ENCODE measurements at places on chromosomes 4 and X. TPM values are rescaled to one million over a fixed set of nuclear protein-coding genes. Genes with fewer than 3 reads are reported as not detected.
A peak's percentile ranks its signal among the peaks of the same experiment; 100 is the strongest.

Gene NXF2B
- not detected for polyA plus RNA-seq

Gene SMIM43
- 37.2 TPM for polyA plus RNA-seq

Gene ZCCHC12
- polyA plus RNA-seq: 0.31 TPM

GRCh38 chrX:134460862-134461220, 876 bp downstream of the HPRT1 start:
- H3K4me1 ChIP-seq: no peaks in the 10 kb centered on the region
- H3K36me3 ChIP-seq: peaks cover 4% of the 10 kb centered on the region
- H3K27me3 ChIP-seq: no peaks in the 10 kb centered on the region
- DNase-seq: no peak
- H3K27ac ChIP-seq: 0 out of 2 replicates have a peak overlapping the region, but pooled peaks have one; percentile 3
- peak overlapping the region; percentile 79 for H3K4me3 ChIP-seq

GRCh38 chrX:120251471-120252011, 929 bp downstream of the ZBTB33 start:
- H3K36me3 ChIP-seq: peaks cover 19% of the 10 kb centered on the region
- H3K4me3 ChIP-seq: peak overlapping the region; percentile 68
- peak overlapping the region; percentile 84 for H3K27ac ChIP-seq
- no peaks in the 10 kb centered on the region for H3K4me1 ChIP-seq

- H3K27ac ChIP-seq: no peak overlapping the region
- DNase-seq: no peak
- no peaks in the 10 kb centered on the region for H3K36me3 ChIP-seq
- H3K27me3 ChIP-seq: no peaks in the 10 kb centered on the region
These were observed 184.4 kb downstream of the CAMK2D start for GRCh38 chr4:113576947-113577678.

DNA sequence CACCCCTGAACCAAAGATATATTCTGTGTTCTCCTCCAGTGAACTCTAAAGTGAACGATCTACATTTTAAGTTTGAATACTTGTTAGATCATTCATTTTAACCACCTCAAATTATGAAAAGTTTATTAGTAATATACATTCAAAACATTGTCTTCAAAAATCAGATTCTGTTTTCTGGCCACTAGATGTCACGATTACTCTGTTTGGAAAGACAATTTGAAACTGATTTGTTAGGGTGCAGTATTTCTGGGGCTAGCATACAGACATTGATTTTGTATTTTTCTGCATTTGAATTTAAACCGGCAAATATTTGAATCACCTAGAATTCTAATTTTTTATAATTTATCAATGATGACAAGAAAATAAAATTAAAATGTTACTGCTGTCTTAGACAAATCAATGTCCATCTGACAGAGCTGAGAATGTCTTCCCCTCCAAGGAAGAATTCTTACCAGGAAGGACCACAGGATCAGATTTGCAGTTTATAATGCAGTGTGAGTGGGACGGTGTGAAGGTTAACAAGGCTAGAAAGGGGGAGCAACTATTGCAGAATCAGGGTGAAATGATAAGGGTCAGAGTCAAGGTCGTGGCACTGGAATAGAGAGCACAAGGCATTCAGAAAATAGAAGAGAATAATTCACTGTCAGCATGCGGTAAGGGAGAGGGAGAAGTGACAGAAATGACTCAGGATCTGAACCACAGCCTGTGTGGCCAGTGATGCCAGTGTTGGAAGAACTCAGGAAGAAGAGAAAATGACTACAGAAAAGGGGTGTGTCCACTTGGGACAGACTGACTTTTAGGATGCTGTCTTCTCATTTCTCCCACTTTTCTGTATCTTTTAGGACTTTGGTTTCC, 91.6 kb downstream of the ANXA10 start:
- no peaks in the 10 kb centered on the region for H3K36me3 ChIP-seq
- H3K4me1 ChIP-seq: no peaks in the 10 kb centered on the region
- H3K27ac ChIP-seq: no peak overlapping the region
- H3K27me3 ChIP-seq: no peaks in the 10 kb centered on the region
- peak; percentile 49 for DNase-seq

GRCh38 chrX:40542208-40542607, 38.6 kb upstream of the ATP6AP2 start:
- H3K27ac ChIP-seq: no peak overlapping the region
- DNase-seq: no peak
- no peaks in the 10 kb centered on the region for H3K36me3 ChIP-seq
- peaks cover 28% of the 10 kb centered on the region for H3K27me3 ChIP-seq
- no peak overlapping the region for H3K4me3 ChIP-seq
- peaks cover 33% of the 10 kb centered on the region for H3K4me1 ChIP-seq

- no peak for DNase-seq
- H3K4me1 ChIP-seq: no peaks in the 10 kb centered on the region
- H3K27me3 ChIP-seq: peaks cover 5% of the 10 kb centered on the region
- no peak overlapping the region for H3K4me3 ChIP-seq
- no peak overlapping the region for H3K27ac ChIP-seq
These were observed 97.4 kb upstream of the TRPC5OS start for GRCh38 chrX:111778591-111778990.

DNA sequence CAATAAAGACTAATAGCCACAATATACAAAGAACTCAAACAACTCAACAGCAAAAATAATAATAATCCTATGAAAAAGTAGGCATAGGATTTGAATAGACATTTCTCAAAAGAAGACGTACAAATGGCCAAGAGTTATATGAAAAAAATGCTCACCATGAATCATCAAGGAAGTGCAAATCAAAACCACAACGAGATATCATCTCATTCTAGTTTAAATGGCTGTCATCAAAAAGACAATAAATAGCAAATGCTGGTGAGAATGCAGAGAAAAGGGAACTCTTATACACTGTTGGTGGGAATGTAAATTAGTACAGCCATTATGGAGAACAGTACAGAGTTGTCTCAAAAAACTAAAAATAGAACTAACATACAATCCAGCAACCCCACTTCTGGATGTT, 18.8 kb downstream of the TLR6 start:
- no peak overlapping the region for H3K27ac ChIP-seq
- DNase-seq: no peak
- no peaks in the 10 kb centered on the region for H3K36me3 ChIP-seq
- H3K4me3 ChIP-seq: no peak overlapping the region
- H3K27me3 ChIP-seq: no peaks in the 10 kb centered on the region
- no peaks in the 10 kb centered on the region for H3K4me1 ChIP-seq
